H1 (cell line): ENCODE measurements at places on chromosomes 4 and X.

DNA sequence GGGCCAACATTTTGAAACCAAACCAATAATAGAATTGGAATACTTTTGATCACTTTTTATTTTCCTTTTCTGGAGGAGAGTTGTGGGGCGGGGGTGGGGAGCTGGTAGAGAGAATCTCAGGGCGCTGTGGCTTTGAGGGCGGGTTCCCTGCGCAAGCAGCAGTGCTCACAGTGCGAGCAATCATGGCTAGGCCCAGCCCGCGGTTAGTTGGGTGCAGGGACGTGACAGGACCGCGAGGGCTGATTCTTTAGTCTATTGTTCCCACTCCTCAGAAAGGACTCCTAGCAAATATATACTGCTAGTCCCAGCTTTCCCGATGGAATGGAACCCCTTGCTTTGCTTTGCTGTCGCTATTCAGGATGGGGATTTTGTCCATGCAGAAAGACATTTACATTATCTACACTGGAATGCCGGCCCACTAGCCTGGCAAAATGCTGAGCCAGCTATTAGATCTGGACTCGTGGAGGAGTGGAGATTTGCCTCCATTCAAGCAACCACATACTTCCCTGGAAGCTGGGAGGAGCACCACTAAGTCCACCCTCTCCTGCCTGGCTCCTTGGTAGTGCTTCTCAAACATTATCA is 23.9 kb upstream of the APLN start:
- no peak for DNase-seq

GRCh38 chr4:158605393-158605792 is 66.3 kb downstream of the C4orf46 start:
- DNase-seq: no peak

DNA sequence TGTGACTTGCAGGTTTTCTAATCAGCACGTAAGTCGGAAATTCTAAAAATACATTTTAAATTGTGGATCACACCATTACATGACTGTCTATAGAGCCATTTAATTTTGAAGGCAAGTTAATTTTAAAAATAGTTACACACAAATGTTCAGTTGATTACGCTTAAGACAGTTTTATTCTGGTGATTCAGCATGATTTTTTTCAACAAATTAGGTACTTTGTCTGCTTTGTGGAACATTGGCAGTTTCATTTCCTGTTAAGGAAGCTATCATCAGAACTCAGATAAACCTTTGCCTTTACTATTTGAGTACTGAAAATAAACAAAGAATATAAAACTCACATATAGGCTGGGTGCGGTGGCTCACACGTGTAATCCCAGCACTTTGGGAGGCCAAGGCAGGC is 19.5 kb downstream of the SAT1 start:
- DNase-seq: no peak

- DNase-seq: no peak
Observed at GRCh38 chr4:186150926-186151325, 40.4 kb upstream of the CYP4V2 start.

GRCh38 chrX:134181275-134181660 is 55.7 kb upstream of the CCDC160 start:
- DNase-seq: no peak

GRCh38 chr4:100169491-100170485 is 20.5 kb downstream of the DDIT4L start:
- no peak for DNase-seq

- no peak for DNase-seq
Observed at GRCh38 chrX:134891652-134892051, 99.1 kb upstream of the SMIM10 start.

GRCh38 chrX:133444196-133444595 is 28.9 kb upstream of the GPC4 start:
- no peak for DNase-seq

- no peak for DNase-seq
Observed at GRCh38 chr4:22850055-22850454, 157.3 kb downstream of the GBA3 start.

DNA sequence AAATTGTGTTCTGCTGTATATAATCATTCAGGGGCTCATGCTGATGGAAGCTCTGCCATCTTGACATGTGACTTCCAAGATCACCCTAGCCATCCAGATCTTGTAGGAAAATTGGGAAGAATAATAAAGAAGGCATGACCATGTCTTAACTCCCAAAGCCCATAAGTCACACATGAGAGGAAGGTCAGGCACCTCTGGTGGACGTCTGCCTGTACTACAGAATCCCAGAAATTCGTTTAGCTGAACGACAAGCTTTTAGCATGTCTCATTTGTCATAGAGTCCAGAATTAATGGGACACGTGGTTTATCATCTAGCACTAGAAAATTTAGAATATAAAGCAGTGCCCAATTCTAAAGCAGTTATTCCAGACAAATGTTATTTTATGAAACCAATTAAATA is 212.7 kb downstream of the CENPC start:
- no peak for DNase-seq

GRCh38 chrX:111881715-111882114 is 5.7 kb downstream of the TRPC5OS start:
- DNase-seq: no peak

- no peak for DNase-seq
Observed at GRCh38 chrX:74225111-74225510, 78.9 kb upstream of the ZCCHC13 start.

DNA sequence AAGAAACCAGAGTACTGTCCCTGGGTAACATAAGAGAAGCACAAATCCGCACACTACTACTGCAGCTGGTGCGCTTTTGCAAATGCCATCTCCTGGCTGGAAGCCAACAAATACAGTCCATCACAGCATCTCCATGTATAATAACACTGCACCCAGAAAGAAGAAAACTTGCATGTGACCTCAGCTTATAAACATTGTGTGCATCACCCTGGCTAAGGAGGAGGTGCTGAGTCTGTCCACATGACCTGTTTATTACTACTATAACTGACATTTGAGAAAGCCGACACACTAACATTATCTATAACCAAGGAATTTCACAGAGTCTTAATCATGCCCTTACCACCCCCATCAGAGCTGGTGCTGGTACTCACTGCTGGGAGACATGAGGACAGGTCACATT is 516.8 kb downstream of the CFAP47 start:
- DNase-seq: no peak

DNA sequence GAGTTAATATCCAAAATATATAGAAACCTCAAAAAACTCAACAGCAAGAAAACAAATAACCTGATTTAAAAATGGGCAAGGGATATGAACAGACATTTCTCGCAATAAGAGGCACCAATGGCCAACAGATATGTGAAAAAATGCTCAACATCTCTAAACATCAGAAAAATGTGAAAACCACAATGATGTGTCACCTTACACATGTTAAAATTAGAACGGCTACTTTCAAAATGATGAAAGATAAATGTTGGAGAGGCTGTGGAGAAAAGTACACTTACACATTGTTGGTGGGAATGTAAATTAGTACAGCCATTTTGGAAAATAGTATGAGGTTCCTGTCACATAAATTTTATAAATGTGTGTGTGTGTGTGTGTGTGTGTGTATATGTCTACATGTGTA is 731.3 kb downstream of the DMD start:
- DNase-seq: no peak

- DNase-seq: peak; percentile 75
Observed at GRCh38 chr4:181949704-181950312, 293.4 kb upstream of the TENM3 start.

DNA sequence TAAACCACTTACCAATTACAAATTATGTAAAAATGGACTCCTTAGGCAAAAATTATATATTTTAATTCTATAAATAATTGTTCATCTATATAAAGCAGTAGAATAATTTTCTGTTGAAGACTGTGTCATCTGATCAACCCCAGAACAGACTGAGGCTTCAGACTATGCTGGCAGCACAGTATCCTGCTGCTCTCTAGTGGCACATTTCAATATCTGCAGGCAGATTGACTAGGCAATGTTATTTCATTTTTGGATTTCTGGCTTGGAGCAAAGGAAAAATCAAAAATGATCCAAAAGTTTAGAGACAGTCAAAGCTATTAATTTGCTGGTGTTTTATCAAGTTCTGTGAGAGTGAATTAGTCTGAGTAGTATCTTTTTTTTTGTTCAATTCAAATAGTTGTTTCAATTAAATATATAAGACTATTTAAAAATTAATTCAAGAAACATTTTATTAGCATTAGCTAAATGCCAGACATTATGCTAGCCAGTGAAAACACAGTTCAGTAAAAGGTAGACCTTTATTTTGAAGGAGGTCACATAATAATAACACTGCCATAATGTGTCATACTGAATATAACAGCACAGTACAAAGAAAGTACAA is 21.3 kb upstream of the SULT1E1 start:
- no peak for DNase-seq

GRCh38 chr4:90127706-90128345 is 632 bp downstream of the CCSER1 start:
- DNase-seq: no peak

DNA sequence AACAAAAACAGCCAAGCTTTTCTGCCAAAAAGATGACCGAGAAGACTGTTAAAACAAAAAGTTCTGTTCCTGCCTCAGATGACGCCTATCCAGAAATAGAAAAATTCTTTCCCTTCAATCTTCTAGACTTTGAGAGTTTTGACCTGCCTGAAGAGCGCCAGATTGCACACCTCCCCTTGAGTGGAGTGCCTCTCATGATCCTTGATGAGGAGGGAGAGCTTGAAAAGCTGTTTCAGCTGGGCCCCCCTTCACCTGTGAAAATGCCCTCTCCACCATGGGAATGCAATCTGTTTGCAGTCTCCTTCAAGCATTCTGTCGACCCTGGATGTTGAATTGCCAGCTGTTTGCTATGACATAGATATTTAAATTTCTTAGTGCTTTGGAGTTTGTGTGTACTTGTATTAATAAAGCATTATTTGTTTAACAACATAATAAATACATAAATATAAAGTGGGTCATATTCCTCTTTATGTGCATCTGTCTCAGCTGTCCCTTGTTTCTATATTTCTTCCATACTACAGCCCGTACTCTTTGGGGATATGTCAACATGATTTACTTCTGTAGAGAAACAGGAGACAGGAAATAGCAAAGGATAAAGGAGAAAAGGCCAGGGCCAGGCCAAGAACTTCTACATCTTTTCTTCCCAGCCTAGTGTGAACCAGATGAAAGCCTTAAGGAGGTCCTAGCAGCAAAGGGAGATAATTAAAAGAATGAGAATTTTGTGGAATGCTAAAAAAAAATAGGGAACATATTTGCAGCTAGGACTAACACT is 667 bp downstream of the PTTG2 start:
- DNase-seq: no peak

DNA sequence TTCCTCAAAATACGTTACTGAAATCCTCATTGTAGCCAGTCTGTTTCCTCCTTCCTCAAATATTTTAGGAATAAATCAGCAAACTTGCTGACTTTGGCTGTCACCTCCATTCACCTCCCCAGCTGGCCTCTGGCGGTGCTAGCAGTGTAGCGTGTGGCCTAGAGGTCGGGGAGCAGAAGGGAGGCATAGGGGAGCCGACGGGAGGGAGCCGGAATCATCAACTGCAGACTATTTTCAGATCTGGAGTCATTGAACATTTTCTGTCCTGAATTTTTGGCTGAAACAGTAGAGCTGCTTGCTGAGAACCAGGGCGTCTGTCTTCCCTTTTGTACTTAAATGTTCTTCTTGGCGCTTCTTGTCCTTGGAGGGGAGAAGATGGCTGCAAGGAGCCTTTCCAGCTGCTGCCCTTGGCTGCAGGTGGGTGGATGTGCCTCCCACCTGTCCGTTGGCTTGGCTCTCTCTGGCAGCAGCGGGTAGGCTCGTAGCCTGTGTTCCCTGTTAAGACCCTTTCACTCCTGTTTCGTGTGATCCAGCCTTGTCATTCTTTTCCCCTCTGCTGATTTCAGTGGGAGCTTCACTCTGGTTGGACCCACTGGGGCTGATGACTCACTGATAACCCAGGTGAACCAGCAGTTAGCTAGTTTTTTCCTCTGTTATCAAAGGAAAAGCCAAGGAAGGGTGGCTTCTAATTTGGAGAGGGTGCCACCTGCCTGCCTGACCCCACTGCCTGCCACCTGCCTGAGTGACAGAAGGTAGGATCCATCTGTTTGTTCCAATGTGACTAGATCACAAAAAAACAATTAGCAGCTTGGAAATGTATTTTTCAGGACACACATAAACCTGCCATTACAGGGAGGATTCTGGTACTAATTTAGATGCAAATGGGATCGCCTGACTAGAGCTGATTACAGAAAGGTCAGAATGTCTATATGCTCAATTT is 135.9 kb downstream of the GATB start:
- DNase-seq: no peak

- DNase-seq: no peak
Observed at GRCh38 chrX:136192135-136192534, 44.8 kb downstream of the FHL1 start.

DNA sequence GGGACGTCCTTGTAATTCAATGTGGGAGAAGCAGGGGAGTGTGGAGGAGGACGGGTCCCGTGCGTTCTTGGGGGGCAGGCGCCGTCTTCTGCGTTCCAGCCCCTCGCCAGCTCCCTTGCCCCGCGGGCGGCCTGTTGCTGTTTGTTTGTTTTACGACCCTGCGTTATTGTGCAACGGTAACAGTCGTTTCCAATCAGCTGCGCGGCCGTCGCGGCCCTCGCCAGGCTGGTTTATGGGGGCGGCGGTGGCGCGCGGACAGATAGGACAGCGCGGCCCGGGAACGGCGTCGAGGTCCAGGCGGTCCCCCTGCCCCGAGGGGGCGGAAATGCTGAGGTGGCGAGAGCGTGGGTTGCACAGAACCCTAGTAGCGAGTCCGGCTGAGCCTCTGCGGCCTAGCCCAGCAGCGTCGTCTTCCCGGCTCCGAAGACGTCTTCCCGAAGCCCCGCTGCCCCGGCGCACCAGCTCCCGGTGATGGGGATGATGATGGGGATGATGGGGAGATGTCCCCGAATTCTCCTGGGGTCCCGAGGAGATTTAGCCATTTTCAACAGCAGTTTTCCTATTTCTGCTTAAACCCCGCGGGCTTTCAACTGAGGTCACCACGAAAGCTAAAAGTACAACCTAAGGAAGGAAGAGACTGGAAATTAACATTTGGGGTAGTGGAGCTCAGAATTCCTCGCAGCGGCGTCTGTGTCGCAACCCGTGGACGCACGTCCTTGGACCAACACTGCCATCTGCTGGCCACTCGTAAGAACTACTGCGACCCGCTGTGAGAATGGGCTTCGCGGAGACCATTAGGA is 4.8 kb downstream of the PDGFRA start:
- no peak for DNase-seq

DNA sequence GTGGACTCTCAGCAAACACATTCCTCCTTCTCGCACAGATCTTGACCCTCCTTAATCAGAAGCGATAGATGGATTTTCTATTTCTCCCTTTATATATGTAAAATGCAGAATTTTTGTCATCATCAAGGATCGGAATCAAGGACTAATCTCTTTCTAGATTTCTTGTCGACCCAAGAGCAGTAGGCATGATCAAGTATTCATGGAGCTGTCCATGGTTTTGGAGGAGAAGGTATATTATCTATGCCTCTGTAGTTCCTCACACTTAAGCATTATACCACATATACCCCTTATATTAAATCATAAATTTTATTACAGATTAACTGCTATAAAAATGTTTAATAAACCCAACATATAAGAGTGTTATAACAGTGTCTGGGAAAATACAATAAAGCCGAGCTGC is 886.8 kb downstream of the NLGN4X start:
- DNase-seq: no peak

DNA sequence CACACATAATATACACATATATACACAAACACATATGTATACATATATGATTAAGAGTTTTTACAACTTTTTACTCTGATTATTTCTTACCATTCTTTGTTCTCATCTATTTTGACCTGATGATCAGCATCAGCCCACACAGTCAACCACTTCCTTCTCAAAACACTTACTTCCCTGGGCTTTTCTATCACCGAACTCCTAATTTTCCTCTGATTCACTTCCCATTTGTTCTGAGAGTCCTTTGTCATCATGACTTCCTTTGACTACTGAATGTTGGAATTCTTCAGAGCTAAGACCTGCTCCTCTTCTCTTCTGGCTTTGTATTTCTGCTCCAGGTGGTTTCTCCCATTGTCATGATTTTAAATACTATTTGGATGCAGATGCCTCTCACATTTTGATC is 209.5 kb upstream of the AFF2 start:
- no peak for DNase-seq
